ENCODE measurements at places on chromosomes 2 and 18.

DNA sequence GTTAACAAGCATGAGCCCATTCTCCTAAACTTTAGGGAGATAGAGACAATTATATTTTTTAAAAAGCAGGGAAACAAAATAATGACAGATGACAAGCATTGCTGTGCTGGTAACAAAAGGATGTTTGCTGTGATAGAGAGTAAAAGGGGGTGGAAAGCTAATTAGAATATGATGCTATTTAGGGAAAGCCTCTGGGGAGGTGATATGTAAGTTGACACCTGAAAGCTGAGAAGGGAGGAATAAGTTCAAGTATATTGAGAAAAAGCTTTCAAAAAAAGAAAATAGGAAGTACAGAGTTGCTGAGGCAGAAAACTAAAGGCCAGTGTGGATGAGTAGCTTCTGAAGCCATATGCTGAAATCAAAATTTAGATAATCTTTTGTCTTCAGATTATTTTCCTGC lies 565.2 kb upstream of the NRXN1 start:
- no peak for DNase-seq

DNA sequence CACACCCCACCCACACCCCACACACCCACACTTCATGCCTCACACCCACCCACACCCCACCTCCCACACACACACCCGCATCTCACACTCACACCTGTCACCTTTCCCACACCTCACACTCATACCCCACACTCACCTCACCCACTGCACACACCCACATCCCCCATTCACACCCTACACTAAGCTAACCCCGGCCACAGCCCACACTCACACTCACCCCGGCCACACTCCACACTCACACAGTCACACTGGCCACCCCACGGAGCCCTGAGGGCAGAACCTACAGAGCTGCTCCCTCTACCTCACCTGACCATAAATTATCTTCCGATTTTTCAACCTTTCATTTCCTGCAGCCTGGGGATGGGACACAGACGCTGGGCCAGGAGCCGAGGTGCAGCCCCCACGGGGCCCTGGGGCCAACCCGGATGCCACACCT lies 241.3 kb downstream of the HDAC4 start:
- DNase-seq, result no peak

GRCh38 chr2:12116228-12116750 lies 369.9 kb downstream of the LPIN1 start:
- no peak for DNase-seq

DNA sequence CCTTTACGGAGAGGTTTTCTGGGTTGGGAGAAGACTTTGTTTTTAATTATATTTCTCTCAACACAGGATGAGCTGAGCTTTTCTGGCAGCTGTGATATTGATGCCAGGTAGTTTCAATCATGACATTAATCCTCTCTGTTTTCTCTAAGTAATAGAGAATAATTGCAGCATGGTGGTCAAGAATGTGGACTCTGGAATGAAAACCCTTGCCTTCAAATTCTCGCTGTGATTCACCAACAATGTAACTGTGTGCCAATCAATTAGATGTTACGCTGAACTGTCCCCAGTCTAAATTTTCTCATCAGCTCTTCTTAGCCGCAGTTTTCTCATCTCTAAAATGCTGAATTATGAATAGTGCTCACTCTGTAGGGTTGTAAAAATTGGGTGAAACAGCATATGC lies 31.6 kb upstream of the PPM1B start:
- no peak for DNase-seq

GRCh38 chr2:39623917-39624316 lies 41.8 kb upstream of the TMEM178A start:
- no peak for DNase-seq

GRCh38 chr18:75280427-75281280 lies 70.1 kb downstream of the TSHZ1 start:
- no peak for DNase-seq

DNA sequence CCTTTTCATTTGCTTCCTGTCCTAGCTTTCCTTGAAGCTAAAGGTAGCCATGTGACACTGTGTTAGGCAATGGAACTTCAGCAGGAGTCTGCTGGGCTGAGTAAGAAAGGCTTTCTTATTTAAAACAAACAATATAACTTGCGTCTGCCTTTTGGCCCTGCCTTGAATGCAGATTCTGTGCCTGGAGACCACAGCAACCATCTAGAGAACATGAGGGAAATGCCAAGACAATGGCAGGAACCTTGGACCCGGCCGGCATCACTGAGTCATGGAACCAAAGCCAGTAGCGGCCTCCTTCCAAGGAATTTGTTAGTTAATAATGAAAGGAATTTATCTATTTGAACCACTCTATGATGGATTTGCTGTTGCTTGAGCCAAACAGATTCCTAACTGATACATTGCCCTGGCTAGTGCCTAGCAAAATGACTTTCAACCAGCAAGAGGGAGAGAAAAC lies 207.5 kb upstream of the EPHA4 start:
- DNase-seq, result peak; percentile 4

- DNase-seq, result no peak
Measured at GRCh38 chr2:228556717-228557116, 375.2 kb upstream of the SPHKAP start.

DNA sequence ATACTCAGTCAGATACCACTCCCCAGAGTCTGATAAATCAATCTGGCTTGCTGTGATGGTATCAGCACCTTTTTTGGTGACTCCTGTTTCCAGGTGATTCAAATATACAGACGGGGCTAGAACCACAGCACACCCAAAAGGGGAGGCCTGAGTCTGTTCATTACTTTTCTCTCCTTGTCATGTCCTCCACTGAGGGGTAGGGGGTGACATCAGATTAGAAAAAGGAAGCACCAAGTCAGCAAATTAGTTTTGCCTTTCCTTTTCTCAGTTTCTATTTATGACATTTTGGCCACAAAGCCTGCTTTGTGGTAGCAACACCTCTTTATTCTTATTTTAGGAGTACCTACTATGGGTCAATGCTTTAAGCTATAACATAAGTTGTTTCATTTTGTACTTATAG lies 127.4 kb downstream of the CCDC102B start:
- DNase-seq, result peak; percentile 13

GRCh38 chr2:127134833-127135830 lies 28.2 kb upstream of the BIN1 start:
- DNase-seq, result no peak

DNA sequence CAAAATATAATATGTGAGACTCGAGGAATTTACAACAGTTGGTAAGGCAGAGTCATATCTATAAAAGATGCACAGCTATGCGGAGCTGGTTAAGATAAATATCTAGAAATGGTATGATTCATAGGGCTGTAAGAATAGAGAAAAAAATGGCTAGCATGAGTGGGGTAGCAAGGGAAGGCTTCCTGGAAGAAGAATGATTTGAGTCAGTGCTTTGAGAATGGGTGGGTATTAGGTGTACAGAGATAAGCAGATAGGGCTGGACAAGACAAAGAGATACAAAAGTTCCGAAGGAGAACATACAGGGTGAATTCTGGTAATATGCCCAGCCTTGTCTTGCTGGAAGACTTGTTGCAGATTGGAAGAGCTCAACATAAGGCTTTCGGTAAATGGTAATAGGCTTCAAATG lies 291.5 kb upstream of the CCDC68 start:
- peak; percentile 60 for DNase-seq

DNA sequence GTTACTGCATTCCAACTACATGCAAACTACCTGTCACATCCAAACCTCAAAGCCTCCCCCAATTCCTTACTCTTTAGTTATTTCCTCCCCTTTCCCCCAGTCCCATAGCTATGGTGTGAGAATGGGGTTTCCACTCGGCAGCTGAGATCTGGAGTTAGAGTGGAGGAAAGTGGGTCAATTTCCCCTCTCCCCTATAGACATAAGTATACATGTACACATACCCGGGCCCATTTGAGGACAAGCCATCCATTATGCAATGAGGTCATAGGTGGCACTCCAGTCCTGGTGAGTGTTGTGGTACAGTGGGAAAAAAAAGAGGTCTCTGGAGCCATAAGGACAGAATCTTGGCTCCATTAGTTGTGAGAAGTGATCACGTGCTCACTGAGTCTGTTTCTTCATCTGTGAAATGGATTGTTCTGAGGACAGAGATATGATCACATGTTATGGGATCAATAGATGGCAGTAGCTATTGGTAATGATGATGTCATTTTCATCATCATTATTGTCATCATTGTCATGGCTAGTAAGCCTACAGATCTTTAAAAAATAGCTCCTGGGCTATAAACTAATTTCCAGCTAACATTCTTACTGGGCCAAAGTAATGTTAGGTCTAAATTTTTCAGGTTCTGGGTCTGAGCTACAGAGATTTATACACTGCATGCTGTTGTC lies 119.0 kb downstream of the BCL2L11 start:
- no peak for DNase-seq

- DNase-seq, result peak; percentile 15
Measured at GRCh38 chr2:145116056-145116455, 596.1 kb upstream of the ZEB2 start.

DNA sequence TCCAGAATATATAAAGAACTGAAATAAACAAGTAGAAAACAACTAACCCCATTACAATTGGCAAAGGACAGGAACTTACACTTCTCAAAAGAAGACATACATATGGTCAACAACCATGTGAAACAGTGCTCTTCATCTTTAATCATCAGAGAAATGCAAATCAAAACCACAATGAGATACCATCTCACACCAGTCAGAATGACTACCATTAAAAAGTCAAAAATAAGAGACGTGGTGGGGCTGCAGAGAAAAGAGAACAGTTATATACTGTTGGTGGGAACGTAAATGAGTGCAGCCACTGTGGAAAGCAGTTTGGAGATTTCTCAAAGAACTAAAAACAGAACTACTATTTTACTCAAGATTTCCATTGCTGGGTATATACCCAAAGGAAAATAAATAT lies 1696.3 kb upstream of the TMEFF2 start:
- DNase-seq, result no peak

GRCh38 chr2:794554-795241 lies 117.5 kb upstream of the TMEM18 start:
- DNase-seq, result no peak

GRCh38 chr2:63444565-63445288 lies 143.6 kb downstream of the WDPCP start:
- no peak for DNase-seq

GRCh38 chr2:98387478-98387877 lies 41.2 kb downstream of the CNGA3 start:
- DNase-seq, result no peak

- DNase-seq, result no peak
Measured at GRCh38 chr18:23012249-23012648, 79.1 kb downstream of the RBBP8 start.

DNA sequence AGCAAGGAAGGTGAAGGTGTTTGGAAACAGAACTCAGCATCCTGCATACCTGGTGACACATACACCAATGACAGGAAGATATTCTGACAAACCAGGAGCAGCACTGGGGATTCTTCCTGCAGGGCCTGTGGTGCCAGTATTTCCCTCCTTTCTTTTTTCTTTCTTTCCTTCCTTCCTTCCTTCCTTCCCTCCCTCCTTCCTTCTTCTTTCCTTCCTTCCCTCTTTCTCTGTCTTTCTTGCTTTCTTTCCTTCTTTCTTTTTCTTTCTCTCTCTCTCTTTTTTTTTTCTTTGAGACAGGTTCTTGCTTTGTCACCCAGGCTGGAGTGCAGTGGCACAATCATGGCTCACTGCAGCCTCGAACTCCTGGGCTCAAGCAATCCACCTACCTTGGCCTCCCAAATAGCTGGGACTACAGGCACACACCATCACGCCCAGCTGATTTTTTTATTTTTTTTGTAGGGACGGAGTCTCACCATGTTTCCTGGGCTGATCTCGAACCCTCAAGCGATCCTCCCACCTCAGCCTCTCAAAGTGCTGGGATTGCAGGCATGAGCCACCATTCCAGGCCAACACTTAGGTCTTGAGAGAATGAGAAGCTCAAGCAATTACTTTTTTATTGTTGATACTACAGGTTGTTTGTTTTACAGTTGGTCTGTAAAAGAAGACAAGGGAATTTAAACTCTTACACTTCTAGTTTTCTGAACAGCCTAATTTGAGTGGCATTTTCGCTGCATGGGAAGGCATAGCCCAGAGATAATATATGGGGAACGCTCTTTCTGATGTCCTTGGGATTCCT lies 54.7 kb upstream of the GATA6 start:
- no peak for DNase-seq

DNA sequence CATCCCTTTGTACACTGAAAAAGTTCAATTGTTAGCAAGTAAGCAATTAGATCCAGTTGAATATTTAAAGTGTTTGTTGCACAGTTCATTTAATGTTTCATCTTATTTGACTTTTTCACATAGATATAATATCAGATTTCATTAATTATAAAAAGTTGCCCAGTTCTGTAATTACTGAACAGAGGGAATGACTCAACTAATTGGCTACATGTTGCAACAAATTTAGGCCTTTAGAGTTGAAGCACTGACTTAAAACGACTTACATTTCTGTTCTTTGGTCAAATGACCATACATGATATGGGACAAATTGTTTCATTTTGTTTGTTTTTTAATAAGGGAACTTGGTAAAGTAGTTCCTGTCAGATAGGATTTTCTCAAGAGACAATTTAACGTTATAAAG lies 68.5 kb upstream of the FAM117B start:
- no peak for DNase-seq

- peak; percentile 76 for DNase-seq
Measured at GRCh38 chr18:44536046-44536445, 144.6 kb upstream of the SETBP1 start.

DNA sequence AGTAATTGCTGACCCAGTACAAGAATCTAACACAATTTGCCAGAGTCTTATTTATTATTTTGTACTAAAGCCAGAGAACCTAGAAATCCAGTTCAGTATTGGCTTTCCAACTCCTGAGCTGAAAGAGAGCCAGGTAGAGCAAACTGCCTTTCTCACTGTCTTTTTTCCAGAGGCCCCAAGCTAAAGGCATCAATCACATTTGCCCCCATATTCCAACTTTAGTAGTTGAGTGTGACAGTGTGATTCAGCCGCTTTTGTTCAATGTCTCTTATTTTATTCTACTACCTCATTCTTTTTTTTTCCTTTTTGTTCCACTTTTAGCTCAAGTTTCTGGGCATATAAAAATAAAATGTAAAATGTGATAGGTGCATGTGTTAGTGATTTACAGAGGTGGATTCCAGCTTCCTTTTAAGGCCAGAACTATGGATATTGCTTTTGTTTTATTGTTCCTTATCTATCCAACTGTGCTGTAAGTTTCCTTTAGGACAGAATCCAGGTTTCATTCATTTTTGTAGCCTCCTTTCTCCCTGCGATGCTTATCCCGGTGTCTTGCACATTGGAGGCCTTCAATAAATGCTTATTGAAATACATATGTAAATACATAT lies 153.0 kb downstream of the ZEB2 start:
- DNase-seq, result no peak

DNA sequence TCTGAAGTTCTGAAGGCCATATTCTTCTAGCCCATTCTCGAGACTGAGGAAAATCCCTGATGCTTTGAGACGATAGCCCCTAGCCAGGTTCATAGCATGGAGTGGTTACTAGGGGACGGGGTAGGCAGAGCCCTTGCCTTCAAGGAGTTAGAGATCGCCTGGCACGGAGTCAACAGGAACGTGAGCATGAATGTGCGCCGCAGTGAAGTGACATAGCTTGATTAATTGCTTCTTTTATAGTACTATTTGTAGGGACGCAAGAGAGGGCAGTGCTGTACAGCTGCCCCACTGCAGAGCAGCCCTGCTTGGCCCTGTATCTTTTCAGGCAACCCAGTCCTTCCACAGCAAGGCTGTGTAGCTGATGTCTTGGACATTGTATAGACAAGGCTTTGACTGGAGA lies 26.2 kb downstream of the HRH4 start:
- DNase-seq, result no peak

GRCh38 chr2:240291337-240292034 lies 144.0 kb upstream of the GPC1 start:
- DNase-seq, result no peak
